ENCODE measurements at places on chromosomes 12 and 14.

DNA sequence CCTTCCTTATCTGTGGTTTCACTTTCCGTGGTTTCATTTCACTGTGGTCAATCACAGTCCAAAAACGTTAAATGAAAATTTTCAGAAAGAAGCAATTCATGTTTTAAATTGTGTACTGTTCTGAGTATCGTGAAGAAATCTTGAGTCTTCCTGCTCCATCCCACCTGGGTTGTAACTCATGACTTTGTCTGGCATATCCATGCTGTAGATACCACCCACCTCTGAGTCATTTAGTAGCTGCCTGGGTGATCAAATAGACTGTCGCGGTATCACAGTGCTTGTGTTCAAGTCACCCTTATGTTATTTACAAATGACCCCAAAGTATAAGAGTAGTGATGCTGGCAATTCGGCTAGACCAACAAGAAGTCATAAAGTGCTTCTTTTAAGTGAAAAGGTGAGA lies 521.2 kb downstream of the AACS start:
- DNase-seq = no peak

GRCh38 chr12:40171501-40171900 lies 53.3 kb upstream of the LRRK2 start:
- no peak for DNase-seq

- DNase-seq = no peak
Measured at GRCh38 chr12:30531731-30532678, 163.7 kb downstream of the IPO8 start.

DNA sequence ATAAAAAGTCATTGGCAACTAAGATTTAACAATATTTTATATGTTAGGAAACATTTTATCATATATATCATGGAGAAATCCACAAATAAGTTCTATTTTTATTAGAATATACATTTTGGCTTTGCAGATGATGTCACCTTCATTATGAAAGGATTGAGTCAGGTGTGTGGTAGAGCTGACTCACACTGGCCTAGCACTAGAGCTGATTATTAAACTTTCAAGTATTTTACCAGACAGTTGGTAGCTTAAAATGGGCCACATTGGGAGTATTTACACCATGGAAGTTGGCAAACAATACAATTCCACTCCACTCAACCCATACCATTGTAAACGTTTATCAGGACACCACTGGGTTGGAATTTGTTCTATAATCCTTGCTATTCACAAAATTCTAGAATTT lies 1036.6 kb downstream of the TRHDE start:
- no peak for DNase-seq

GRCh38 chr12:105113094-105113493 lies 5.6 kb downstream of the WASHC4 start:
- DNase-seq = no peak

- DNase-seq = no peak
Measured at GRCh38 chr12:56234746-56235436, 5.0 kb downstream of the SLC39A5 start.

GRCh38 chr14:56162476-56162875 lies 44.3 kb downstream of the PELI2 start:
- no peak for DNase-seq

GRCh38 chr12:19712041-19712440 lies 272.7 kb downstream of the AEBP2 start:
- DNase-seq = no peak

DNA sequence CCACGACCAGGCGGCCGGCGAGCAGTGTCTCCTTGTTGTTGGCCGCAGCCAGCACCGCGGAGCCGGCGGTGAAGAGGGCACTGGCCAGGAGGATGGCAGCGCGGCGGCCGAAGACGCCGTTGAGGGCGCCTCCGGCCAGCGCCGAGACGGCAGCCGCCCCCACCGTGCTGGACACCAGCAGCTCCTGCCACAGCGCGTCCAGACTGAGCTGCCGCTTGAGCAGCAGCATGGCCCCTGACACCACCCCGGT lies 691 bp downstream of the SLC2A13 start:
- no peak for DNase-seq

DNA sequence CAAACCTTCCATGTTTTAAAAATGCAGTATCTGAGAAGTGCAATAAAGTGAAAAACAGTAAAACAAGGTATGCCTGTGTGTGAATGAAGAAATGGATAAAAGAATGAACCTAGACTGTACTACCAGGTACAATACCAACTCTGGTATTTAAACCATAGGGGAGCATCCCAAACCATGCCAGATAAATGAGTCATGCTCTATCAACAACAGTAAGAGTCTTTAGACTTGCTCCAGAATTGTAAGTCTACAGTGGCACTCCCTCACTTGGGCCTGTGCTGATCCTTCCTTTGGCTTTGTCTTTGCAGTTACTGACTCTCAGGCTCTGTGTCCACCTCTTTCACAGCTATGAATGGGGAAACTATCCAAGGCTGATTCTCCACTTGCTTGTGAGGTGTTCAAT lies 38.1 kb downstream of the BBS10 start:
- no peak for DNase-seq

DNA sequence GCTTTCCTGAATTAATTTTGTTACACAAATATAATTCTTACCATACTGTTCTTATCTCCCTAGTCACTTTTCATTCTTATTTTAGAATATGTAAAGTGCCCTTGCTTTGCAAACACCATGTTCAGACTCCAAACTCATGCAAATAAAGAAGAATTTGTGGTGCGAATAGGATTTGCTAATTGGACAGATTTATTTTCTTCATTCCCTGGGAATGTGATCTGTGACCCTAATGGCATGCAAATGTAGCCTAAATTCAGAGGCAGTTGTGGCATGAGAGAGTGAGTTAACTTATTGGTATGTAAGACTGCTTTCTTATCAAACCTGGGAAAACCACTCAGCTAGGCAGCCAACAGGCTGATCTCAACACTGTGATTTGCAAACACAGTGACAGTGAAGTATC lies 10.0 kb downstream of the CAPZA3 start:
- no peak for DNase-seq

GRCh38 chr14:98984719-98985041 lies 287.3 kb downstream of the BCL11B start:
- peak; percentile 80 for DNase-seq

DNA sequence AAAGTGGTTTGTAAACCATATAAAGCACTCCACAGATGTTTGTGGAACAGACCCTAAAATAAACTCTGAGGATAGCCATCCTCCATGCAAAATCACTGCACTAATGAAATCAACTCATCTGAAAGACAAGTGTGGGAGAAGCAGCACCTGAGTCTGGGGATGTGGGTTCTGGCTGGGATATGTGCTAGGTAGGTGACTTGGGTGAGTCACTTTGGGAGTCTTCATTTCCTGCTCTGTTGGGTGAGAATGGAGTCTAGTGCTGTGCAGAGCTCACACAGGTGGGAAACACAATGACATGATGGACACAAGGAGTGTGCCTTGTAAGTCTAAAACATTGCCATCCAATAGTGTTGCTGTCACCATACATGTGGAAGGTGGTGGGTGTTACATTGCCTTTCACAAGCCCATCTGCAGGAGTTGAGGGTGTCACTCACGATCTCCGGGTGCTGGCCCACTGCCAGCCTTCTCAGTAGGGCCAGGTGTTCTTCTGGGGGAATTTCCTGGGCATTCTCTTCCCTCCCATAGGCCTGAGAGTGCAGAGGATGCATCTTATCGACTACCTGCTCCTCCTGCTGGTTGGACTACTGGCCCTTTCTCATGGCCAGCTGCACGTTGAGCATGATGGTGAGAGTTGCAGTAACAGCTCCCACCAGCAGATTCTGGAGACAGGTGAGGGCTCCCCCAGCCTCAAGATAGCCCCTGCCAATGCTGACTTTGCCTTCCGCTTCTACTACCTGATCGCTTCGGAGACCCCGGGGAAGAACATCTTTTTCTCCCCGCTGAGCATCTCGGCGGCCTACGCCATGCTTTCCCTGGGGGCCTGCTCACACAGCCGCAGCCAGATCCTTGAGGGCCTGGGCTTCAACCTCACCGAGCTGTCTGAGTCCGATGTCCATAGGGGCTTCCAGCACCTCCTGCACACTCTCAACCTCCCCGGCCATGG lies 2.0 kb downstream of the SERPINA4 start:
- DNase-seq = no peak

DNA sequence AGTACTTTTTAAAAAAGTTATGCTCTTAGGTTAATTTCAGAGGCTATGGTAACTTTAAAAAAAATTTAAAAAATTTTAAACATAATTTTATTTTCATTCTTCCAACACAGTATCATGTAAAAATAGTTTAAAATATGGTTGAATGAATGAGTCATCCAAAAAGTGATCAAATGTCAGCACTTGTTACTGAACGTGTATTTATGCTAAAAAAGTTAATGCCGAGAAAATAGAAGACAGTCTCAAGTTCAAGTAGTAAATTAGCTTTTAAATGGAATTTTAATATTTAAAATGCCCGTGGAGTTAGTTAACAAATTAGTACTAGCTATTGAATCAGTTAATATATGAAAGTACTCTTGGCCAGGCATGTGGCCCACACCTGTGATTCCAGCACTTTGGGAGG lies 4.8 kb downstream of the AEBP2 start:
- no peak for DNase-seq

GRCh38 chr12:132872975-132873421 lies 14.4 kb downstream of the CHFR start:
- DNase-seq = peak; percentile 36

DNA sequence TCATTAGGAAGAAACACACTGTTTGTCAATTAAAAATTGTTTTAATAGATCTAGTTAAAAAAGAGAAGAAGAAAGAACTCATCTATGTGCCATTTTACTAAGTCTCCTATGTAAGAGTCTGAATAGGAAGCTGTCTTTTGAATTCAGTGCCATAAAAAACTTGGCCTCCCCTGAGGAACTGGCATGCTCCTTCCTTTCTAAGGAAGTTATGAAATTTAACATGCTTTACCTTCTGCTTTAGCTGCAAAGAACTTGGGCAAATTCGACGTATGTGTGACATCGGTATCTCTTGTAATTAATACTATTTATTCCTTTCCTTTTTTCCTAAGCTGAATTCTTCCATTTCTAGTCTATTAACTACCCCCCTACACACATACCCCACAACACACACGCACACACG lies 12.5 kb downstream of the TM7SF3 start:
- no peak for DNase-seq

GRCh38 chr14:58750321-58751269 lies 112.8 kb downstream of the DACT1 start:
- DNase-seq = no peak

DNA sequence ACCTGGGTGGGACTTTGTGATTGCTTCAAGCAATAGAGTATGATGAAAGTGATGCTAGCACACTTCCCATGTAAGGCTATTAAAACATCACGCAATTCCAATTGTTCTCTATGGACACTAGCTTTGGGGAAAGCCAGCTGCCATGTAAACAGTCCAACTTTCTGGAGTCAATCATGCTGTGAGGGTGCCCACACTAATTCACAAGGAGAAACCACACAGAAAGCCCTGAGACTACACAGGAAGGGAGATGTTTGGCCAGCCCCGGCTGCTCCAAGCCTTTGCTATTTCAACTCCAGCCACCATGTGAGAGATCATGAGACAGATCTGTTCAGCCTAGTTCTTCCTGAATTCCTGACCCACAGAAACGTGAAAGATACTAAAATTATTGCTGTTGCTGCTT lies 96.3 kb downstream of the ST8SIA1 start:
- no peak for DNase-seq

DNA sequence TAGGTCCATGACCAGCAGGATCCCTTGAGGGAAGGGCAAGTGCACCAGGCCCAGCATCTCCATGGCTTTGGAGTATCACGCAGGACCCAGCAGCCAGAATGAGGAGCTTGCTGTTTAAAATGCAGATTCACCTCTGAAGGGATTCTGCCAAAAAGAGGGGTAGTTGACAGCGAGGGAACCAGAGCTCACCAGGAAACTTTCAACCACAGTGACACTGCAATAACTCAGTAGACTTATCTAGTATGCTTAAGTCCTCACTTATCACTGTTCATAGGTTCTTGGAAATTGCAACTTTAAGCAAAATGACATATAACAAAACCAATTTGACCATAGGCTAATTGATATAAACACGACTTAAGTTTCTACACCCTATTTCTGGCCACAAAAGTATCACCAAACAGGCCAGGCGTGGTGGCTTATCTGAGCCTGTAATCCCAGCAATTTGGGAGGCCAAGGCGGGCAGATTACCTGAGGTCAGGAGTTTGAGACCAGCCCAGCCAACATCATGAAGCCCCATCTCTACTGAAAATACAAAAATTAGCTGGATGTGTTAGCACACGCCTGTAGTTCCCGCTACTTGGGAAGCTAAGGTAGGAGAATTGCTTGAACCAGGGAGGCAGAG lies 21.4 kb upstream of the CKAP4 start:
- DNase-seq = no peak

- no peak for DNase-seq
Measured at GRCh38 chr12:90100579-90100978, 391.9 kb upstream of the ATP2B1 start.

DNA sequence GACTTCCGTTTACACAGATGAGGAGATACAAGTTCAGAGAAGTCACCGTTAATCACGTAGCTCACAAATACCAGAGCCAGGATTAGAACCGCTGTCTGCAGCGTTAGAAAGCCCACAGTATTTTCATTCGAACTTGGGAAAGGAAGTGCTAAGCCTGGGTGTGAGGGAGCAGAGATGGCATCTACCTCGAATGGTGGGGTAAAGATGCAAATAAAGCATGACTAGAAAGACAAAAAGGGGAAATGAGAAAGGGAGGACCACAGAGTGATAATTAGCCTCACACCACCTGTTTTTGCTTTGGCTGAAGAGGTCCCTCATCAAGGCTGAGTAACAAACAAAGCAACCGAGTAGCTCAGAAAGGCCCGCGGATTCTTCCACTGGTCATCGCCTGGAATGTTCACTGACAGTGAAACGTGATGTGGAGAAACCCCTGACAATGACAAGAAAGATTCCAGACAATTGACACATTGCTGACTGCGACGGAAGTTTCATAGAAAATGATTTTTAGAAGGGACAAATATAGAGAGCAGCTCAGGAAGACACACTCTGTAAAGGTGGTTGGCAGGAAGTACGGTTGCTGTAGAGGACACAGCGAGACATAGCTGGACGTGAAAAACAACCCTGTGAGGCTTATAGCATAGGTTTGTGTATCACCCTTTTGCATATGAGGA lies 31.5 kb upstream of the BHLHE41 start:
- no peak for DNase-seq

DNA sequence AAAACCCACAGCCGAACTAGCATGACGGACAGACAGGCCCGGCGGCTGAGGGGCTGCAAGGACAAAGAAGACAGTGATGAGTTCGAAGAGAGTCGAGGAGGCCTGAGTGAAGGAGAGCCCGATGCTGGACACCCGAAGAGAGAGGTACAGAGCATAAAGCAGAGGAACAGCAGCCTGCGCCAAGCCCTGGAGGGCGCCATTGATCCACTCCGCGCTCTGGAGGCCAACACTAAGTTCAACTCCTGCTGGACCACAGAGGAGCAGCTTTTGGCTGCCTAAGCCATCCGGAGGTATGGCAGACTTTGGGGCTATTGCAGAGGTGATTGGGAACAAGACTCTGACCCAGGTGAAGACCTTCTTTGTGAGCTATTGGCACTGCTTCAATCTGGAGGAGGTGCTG lies 7.8 kb upstream of the PLXNC1 start:
- no peak for DNase-seq

GRCh38 chr14:51908086-51908485 lies 47.7 kb downstream of the GNG2 start:
- DNase-seq = no peak

- no peak for DNase-seq
Measured at GRCh38 chr12:82728710-82729109, 42.0 kb downstream of the TMTC2 start.

GRCh38 chr12:103848917-103849491 lies 8.0 kb upstream of the NT5DC3 start:
- no peak for DNase-seq

All from CD4-positive, alpha-beta T cell (primary cell).